KBM-7 (cell line): ENCODE measurements at places on chromosomes 3 and 15.

DNA sequence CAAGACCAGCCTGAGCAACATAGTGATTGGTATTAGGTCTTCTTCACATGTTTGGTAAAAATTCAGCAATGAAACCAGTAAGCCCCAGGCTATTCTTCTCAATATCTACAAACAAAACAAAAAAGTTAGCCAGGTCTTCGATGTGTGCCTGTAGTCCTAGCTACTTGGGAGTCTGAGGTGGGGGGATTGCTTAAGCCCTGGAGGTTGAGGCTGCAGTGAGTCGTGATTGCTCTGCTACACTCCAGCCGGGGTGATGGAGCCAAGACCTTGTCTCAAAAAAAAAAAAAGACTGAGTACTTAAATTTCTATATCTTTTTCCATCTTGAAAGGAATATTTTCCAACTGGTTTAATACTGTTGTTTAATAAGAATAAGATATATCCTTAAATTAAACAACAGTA is 106.8 kb downstream of the MBNL1 start:
- DNase-seq = peak; percentile 24

- peak; percentile 39 for DNase-seq
Observed at GRCh38 chr3:159941038-159942000, 47.3 kb upstream of the IL12A start.

GRCh38 chr3:107992976-107993684 is 97.7 kb downstream of the CD47 start:
- no peak for DNase-seq

- DNase-seq = no peak
Observed at GRCh38 chr3:72145506-72146380, 360.8 kb upstream of the PROK2 start.
